ENCODE measurements at places on chromosomes 11 and 22.

- no peak for DNase-seq
Observed at GRCh38 chr11:58592760-58593472, 14.1 kb downstream of the ZFP91 start.

DNA sequence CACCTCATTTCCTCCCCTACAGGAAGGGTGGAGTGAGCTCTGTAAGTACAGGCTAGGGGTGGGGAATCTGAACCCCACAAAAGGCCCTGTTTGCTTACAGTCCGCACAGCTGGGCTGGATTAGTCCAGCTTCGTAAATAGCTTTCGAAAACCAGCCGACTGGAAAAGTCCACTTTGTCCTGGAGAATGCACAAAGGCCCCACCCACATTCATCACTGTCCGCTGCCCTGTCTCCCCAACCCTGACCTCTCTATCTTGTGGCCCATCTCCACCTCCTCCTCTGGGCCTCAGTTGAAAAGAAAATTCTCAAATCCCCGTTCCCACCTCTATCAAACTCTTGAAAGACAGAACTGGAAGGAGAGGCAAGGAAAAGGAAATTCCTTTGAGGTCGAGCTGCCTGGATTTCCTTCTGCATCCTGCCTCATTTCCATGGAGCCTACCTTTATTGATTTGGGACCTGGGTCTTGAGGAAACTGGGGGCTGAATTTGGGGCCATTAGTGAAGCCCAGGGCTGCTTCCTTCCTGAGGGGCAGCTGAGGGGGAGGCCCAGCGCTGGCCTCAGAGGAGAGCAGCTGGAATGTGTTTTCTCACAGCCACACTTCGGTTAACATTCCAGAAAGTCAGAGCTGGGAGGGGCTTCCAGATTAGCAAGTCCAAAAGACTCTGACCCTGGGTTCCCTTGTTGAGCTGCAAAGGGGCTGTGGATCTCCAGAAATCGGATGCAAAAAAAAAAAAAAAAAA is 147.6 kb downstream of the FBXO7 start:
- DNase-seq = no peak

DNA sequence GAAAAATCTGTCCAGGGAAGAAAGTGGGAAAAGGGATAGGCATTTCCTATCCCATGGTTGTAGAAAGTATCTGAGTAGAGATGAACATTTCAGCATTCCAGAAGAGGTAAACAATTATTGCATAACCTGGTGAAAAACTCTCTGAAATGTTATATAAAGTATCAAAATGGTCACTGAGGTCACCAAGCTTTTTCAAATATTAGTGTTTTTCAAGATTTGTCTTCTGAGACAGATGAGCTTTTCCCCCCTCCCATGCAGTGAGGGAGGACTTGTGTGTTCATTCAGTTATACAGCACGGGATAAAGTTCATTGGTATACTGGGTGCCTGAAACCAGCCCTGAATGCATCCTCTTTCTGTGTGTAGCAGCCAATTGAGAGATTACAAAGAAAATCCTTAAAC is 1.9 kb upstream of the DEPDC7 start:
- no peak for DNase-seq

GRCh38 chr11:24005202-24005876 is 491.5 kb upstream of the LUZP2 start:
- no peak for DNase-seq

DNA sequence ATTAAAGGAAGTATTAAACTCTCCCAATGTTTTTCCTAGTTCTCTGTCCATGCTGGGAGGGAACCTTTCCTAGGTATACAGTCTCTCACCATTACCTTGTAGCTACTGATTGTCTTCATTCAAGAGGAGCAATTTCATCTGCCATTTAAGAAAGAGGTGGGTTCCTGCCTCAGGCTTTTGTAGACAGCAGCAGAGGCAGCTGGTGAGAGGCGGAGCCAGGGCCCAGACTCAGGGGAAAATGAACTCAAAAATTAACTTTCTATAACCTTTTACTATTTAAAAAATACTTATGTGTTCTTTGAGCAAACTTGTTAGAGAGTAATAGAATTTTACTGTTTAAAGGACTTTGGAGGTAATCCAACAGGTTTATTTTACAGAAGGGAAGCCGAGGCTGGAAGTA is 133.0 kb downstream of the SNX19 start:
- DNase-seq = no peak

GRCh38 chr11:15006139-15006759 is 34.1 kb upstream of the CALCA start:
- DNase-seq = peak; percentile 30

GRCh38 chr11:65479184-65480145 is 19.4 kb upstream of the MALAT1 start:
- DNase-seq = peak; percentile 85

DNA sequence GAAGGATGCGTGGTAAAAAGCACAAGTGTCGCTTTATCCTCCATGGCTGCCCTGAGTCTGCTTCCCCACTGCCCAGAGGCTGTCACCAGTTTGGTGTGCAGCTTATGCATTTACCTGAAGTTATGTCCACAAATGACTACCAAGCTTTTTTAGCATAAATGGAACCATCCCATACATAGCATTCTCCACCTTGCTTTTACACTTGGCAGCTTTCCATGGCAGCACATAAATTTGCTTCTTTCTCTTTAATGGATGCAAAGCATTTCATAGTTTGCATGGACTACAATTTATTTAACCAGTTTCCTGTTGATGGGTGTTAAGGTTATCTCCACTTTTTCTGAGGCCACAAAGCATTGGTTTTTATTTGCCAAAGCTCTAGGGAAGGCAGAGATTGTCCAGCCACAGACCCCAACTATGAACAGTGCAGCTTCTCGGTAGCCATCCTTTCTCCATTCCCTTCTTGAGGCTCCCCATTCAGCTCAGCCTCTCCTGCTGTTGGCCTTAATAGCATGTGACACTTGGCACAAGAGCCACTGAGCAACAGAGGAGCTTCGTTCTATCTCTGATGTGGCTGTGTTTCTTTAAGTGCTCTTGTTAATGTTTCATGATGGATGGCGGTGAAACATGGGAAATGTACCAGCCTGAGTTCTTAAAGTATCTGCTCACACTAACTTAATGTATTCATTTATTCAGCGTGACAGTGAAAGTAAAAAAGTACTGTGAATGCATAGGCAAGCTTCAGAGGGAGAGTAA is 59.8 kb upstream of the NAV2 start:
- no peak for DNase-seq

- DNase-seq = no peak
Observed at GRCh38 chr11:34266090-34266912, 91.5 kb downstream of the ABTB2 start.

GRCh38 chr11:61916737-61917333 is 531 bp downstream of the RAB3IL1 start:
- no peak for DNase-seq

- no peak for DNase-seq
Observed at GRCh38 chr11:27464289-27464696, 8.3 kb downstream of the LGR4 start.

GRCh38 chr11:75280227-75280701 is 39.7 kb downstream of the TPBGL start:
- peak; percentile 81 for DNase-seq

- no peak for DNase-seq
Observed at GRCh38 chr11:64715756-64716472, 7.1 kb downstream of the NRXN2 start.
